HTR-8/SVneo (cell line): ENCODE measurements at places on chromosomes 6 and 20.
A peak's percentile ranks its signal among the peaks of the same experiment; 100 is the strongest.

DNA sequence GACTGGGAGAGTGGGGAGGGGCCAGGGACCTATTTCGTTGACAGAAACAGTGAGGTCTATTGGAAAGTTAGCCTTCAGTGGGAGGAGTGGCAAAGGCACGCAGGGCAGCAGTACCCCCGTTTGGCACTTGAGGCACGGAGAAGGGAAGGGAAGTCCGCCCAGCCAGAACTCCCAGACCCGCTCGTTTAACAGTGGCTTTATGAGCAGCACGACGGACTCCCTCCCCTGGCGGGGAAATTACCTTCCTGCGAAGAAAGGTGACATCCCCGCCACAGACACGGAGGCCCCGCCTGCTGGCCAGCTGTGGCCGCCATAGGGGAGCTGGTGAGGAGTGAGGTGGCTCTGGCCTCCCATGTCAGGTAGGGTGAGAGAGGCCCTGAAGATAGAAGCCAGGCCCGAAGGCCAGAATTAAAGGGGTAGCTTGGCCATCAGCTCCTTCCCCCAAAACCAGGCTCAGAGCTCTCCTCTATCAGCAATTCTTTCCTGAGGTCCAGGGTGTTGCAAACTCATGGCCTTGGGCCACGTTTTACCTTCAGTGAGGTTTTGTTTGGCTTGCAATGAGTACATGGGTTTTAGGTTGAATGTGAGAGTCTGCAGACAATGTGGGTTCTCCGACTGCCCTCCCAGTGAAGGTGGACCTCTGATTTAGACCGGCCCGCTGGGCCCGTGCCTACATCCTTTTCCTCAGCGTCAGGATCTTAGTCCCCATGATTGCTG is 123.7 kb downstream of the MRPL14 start:
- no peak for DNase-seq

DNA sequence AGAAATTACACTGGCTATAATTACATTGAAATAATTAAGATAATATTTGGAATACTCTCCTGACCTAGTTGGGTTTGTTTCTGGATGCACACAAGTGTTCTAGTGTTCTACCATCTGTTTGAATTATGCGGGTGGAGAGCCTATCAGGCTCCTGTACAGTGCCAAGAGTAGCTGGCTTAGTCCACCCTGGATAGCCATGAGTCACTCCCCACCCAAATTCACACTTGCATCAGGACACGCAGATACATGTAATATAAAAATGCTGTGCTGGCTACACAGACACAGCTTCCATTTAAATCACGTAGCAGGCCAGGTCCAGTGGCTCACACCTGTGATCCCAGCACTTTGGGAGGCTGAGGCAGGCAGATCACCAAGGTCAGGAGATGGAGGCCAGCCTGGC is 686.2 kb upstream of the SLC35B3 start:
- DNase-seq = no peak

GRCh38 chr6:166477647-166478365 is 95.1 kb upstream of the MPC1 start:
- no peak for DNase-seq

DNA sequence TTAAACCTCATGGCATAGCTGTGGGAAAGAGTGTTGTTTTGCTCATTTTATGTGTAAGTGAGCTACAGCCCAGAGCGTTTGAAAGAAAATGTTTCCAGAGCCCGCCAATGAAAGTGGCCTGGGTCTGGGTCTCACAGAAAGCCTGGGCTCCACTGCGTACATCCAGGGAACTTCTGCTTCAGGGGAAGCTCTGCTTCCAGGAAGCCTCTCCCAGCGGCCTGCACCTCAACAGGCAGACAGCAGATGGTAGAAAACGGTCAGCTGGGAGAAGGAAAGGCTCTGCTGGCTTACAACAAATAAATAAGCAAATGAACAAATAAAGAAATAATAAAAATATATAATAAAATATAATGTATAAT is 270.5 kb upstream of the SUPT3H start:
- DNase-seq = no peak

DNA sequence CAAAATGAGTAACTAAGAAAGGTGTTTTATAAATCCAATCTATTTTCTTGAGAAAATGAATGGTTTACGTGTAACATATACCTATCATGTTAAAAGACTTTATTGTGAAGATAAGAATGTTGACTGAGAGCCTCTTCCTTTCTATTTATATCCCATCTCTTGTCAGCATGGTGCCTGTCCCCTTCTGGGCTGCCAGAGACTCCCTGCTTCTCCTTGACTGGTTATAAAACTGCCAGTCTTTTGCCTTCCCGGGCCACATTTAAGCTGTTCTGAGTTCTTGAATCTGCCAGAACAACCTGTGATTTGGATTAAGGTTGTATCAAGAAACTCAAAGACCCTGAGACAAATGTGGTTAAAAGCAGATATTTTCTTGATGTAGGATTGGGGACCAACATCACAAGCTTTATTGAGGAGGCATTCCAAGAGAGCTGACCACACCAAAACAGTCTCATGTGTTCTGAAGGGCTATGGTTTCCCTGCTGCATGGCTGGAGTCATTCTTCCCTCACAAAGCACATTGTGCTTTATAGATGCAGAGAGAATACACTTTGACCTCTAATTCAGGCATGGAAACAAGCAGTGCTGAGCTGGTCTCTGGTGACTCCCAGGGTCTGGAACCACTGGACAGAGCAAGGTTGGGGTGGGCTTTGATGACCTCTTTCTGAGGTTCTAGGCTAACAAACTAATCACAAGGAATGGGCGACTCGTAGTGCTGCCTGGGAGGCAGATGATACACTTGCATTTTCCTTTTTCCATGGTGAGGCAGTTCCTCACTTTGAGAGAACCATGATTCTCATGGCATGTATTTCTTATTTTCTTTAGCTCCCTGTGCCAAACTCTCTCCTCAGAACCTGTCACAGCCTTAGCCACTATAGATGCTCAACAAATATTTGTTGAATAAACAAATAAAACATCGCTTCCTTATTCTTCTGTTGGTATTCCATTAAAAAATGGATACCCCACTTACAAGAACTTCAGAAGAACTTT is 205.0 kb upstream of the PREP start:
- DNase-seq = no peak

DNA sequence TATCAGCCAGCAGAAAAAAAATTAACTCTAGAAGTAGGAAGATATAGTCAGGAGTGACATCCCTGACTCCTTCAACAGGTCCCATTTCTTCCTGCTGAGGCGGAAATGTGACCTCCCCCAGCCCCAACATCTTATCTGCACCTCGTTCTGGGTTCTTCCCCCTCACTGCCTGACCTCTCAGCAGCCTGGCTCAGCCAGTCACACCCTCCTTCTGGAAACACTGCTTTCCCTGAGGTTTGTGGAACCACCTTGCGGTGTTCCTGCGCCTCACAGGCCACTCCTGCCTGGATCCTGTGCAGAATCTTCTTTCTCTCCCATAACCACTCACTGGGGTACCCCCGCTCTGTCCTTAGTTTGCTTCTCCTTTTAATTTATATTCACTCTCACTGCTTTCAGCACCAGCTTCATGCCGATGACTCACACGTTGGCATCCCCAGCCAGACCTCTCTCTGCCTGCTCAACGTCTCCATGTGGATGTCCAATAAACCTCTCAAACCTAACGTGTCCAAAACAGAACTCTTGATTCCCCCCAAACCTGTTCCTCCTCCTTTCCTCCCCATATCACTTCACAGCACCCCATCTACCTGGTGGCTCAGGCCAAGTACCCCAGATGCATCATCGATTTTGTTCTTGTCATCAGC is 222.8 kb upstream of the PLN start:
- peak; percentile 42 for DNase-seq

GRCh38 chr20:6347916-6348315 is 225.1 kb upstream of the FERMT1 start:
- no peak for DNase-seq

GRCh38 chr6:169930799-169931198 is 179.4 kb downstream of the ERMARD start:
- no peak for DNase-seq

DNA sequence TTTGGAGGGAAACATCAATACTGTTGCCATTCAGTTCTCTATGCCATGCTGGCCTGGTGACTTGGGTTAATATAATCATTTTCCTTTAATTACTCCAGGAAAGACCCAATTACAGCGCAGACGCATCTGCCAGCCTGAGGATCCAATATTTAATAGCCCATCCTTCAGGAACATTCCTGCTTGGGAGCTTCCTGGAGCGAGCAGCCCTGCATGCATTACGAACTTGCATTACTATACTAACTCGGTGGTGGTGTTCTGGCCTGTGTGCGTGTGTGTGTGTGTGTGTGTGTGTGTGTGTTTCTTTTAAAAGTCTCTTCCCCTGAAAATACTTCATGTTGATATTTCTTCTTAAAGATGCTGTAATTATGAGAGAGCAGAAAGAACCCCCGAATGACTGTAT is 26.5 kb downstream of the PMEPA1 start:
- no peak for DNase-seq

- DNase-seq = peak; percentile 11
Measured at GRCh38 chr6:53250176-53251032, 98.3 kb downstream of the ELOVL5 start.

- DNase-seq = peak; percentile 53
Measured at GRCh38 chr20:36214684-36215256, 21.5 kb upstream of the AAR2 start.

- DNase-seq = peak; percentile 45
Measured at GRCh38 chr20:53032478-53032932, 60.3 kb downstream of the TSHZ2 start.

DNA sequence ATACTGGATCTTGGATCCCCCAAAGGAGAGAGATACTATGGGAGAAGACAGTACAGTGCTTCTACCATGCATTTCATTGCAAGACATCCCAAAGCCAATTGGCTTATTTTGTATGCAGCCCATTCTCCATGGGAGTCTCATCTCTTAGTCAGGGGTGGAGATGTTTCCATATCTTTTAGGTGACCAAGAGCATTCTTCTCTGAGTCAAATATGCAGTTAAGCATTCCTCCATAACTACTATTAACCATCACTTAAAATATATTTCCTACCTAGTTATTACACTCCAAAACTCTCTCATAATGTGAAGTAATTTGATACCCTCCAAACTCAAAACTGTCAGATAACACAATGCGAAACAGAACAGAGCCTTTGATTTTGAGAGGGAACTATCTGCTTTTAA is 542.6 kb downstream of the HDGFL1 start:
- no peak for DNase-seq

GRCh38 chr6:14320332-14320731 is 202.8 kb downstream of the CD83 start:
- no peak for DNase-seq

DNA sequence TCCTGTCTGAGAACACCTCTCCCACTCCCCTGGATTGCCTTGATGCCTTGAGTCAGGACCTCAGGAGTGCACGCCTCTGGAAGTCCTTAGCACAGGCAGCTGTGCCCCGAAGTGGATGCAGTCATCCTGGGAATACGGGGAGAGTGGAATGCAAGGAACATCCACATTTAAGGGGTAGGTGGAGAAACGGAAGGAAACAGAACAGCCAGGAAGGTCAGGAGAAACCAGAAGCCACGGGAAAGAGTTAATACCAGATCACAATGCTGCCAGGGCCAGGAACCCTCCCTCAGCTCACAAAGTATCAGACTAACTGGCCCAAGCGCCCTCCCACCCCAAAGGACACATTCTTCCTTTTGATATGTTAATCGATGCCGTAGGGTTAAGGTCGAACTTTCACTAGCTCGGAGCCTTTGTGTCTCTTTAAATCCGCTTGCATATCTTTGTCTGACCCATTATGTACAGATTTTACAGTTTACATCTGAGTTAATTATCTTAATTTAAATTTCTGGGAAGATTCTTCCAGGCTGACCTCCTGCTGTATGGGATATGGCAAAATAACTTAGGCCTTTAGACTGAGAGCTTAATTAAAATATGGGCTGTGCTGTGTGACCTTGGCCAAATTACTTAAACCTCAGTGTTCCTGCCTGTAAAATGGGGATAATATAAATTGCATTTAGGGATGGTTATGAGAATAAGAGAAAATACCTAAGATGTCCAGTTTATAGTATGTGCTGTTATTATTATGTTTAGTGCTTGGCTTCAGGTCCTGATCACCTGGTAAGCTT is 24.0 kb upstream of the CCND3 start:
- DNase-seq = no peak

DNA sequence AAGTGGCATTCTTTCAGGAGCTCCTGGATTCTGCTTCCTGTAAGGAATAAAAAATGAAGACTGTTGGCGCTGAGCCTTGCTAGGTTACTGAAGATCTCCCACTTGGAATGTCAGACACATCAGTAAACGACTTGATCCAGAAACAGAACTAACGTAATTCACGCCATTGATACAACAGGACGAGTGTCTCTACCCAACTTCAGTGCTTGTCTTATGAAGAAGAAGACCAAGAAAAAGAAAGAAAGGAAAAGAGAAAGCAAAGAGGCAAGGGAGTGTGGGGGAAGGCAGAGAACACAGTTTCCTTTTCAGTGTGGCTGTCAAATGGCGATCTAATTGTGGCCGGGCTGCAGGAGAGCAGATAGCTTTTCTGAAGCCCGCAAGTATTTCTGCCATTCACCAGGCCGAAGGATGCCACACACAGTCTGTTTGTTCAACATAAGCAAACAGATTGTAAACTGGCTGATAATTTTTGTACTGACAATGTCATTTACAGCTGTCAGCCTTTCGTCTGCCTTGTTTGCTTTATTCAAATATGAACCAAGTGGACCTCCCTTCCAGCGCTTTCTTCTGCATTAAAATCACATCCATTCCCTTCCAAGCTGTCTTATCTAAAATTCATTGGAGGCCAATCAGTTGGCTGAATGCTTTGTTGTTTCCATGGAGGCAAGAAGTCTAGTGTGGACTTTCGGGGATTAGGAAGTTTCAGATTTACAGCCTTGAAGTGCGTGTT is 180.6 kb downstream of the FOXA2 start:
- DNase-seq = no peak

- no peak for DNase-seq
Measured at GRCh38 chr6:26199773-26200764, 112.8 kb downstream of the HFE start.

GRCh38 chr20:36817496-36817895 is 43.9 kb upstream of the DSN1 start:
- DNase-seq = no peak

DNA sequence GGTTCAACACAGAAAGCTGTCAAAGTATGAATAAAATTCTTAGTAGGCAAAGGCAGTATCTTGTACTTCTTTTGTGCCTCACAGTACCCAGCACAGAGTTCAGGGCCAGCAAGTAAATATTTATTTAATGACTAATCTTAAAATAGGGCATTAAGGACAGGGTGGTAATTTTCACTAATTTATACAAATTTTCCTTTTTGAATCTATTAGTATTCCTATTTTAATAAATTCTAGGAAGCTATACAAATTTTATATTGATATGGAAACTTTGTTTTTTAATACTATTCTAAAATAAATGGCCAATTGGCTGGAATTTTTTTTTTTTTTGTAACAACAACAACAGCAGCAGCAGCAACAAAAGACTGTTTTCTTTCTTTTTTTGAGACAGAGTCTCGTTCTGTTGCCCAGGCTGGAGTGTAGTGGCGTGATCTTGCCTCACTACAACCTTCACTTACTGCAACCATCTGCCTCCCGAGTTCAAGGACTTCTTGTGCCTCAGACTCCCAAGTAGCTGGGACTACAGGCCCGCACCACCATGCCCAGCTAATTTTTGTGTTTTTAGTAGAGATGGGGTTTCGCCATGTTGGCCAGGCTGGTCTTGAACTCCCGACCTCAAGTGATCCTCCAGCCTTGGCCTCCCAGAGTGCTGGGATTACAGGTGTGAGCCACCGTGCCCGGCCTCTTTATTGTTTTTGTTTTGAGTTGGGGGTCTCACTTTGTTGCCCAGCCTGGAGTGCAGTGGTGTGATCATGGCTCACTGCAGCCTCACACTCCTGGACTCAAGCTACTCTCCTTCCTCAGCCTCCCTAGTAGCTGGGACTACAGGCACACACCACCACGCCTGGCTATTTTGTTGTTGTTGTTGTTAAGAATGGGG is 85.2 kb downstream of the FKBP5 start:
- no peak for DNase-seq
